Fibroblast of skin of right quadriceps (primary cell): ENCODE measurements at places on chromosomes 16 and 17.

GRCh38 chr17:43444223-43445008 is 39.4 kb upstream of the DHX8 start:
- no peak for DNase-seq

DNA sequence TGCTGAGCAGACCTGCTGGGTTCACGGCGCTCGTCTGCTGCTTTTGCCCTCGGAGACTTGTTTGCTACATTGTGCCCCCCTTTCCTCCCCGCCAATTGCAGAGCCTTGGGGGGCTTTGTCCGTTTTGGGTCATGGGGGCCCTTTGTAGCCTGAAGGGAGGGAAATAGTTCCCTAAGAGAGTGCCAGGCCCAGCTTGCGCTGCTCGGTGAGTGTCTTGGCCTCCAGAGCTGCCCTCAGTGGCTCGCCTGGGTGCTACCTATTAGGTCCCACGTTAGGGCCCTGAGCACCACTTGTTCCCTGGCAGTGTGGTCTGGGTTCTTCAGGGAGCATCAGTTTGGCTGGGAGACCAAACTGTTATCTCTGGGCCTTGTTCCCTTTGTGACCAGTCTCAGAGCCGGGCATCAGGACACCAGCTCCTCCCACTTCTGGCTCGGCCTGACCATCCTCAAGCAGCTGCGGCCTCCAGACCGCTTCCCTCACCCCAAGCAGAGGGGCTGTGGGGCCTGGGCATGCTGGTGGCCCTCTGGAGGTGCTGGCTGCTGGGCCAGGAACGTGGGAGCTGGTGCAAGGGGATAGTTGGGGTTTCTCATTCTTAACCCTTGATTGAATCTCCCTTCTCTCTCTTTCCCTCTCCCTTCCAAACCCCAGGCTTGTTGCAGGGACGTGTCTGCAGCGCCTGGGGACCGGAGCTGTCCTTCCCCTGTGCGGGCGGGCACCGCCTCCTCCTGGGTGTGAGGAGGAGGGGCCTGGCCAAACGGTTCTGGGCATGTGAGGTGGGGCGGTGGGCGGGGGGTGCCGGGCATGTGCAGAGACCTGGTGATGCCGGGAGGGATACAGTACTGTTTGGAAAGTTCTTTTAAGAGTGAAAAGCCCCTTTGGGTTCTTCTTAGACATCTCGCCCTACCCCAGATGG is 16.0 kb upstream of the ITGB4 start:
- DNase-seq = no peak

DNA sequence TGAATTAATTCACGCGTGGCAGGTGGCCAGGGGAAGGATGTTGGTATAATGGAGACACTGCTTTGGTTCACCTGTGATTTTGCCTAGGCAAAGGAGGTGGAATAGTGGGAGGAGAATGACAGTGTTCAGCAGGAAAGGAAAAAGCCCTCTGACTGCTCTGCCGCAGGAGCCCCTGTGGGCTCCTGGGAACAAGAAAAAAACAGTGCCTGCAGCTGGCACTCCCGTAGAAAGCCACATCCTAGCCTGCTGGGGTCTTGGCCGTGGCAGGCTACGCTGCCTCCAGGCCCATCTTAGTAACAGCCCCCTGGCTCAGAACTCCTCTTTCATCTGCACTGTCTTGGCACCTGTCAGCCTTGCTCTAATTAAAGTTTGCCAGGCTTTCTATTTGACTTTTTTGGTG is 20.6 kb downstream of the ADORA2B start:
- no peak for DNase-seq

GRCh38 chr17:17887752-17888304 is 51.0 kb upstream of the SREBF1 start:
- DNase-seq = no peak

- peak; percentile 83 for DNase-seq
Observed at GRCh38 chr17:40316571-40317344, 7.8 kb downstream of the RARA start.

GRCh38 chr17:47785538-47786123 is 36.0 kb downstream of the OSBPL7 start:
- peak; percentile 31 for DNase-seq

- DNase-seq = no peak
Observed at GRCh38 chr17:9004132-9004960, 17.0 kb upstream of the NTN1 start.

GRCh38 chr17:55437159-55437605 is 15.5 kb upstream of the MMD start:
- DNase-seq = no peak

GRCh38 chr17:8846768-8847211 is 20.7 kb downstream of the PIK3R6 start:
- peak; percentile 31 for DNase-seq

DNA sequence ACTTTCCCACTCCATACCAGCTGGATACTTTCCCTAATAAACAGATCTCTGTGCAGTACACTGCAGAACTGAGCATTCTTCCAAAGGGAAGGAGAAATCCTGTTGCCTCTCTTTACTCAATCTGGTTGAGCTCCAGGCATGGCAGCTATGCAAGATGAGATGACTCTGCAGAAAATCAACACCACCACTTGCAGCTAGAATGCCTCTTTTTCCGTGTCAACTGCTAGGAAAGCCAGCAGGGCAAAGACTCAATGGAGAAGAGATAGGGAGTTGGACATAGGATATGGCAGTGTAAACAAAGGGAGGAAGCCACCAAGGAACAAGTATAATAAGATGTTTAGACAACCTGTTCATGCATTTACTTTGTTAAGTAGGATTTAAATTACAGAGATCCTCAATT is 40.4 kb upstream of the CORO6 start:
- DNase-seq = no peak

DNA sequence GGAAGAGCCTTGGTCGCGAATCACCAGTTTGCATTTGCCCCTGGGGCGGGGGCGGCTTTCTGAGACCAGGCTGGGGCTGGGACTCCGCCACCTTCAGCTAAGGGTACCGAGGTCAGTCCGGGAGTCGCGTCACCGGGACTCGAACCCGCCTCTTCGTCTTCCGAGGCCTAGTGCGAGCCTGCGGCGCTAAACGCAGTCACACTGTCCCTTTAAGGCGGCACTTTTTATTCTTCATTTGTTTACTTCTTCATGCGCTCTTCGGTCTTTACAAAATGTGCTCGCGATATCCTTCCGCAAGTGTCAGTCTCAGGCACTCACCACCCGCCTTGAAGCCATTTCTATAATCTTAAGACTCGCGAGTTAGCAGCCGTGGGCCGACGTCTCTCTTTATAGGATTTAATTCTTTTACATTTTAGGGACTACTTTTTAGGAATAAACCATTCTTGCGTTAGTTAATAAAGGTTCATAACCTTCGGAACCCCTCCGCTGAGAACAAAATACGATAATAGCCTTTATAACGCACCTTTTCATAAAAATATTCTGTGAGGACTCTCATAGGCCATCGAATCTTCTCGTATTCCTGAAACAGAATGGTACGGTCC is 593 bp upstream of the HEXIM1 start:
- peak; percentile 98 for DNase-seq

DNA sequence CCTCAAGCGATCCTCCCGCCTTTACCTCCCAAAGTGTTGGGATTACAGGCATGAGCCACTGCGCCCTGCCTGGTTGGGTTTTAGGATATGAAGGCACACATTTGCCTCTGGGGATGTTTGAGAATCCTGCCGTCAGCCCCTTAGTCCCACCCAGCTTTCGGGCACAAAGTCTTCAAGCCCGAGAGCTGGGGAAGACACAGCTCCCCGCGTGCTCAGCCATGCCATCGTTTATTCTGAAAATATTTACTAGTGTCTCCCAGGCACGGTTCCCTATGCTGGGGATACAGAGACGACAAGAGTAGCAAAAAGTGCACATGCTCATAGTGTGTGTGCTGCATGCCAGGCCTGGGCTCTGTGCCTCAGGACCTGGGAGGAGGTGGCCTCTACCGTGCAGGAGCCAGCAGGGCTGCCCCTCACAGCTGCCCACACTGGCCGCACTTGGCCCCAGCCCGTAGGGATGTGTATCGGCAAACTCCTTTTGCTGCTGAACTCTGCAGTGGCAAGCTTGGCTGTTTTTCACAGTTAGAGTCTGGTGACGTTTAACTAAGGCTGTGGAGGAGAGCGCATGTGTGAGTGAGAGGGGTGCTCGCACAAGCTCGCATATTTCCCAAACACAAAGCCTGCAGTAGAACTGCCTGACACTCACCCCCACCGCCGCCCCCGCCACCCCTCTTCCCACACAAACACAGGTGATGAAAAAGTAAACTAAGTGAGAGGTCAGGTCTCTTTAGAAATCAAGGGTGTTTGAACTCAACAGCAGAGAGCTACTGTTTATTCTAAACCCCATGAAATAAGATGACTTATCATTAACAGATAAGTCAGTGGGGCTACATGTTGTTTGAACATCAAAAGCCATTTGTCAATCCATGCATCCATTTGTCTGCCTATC is 266.4 kb downstream of the MRTFB start:
- no peak for DNase-seq

- no peak for DNase-seq
Observed at GRCh38 chr17:43634591-43635125, 27.1 kb downstream of the MEOX1 start.

GRCh38 chr17:7857713-7858521 is at the start of gene CYB5D1:
TSS of gene CYB5D1 (plus strand) at chr17:7858003. CDS start at chr17:7858135, 132 bp downstream.
- DNase-seq = peak; percentile 94

DNA sequence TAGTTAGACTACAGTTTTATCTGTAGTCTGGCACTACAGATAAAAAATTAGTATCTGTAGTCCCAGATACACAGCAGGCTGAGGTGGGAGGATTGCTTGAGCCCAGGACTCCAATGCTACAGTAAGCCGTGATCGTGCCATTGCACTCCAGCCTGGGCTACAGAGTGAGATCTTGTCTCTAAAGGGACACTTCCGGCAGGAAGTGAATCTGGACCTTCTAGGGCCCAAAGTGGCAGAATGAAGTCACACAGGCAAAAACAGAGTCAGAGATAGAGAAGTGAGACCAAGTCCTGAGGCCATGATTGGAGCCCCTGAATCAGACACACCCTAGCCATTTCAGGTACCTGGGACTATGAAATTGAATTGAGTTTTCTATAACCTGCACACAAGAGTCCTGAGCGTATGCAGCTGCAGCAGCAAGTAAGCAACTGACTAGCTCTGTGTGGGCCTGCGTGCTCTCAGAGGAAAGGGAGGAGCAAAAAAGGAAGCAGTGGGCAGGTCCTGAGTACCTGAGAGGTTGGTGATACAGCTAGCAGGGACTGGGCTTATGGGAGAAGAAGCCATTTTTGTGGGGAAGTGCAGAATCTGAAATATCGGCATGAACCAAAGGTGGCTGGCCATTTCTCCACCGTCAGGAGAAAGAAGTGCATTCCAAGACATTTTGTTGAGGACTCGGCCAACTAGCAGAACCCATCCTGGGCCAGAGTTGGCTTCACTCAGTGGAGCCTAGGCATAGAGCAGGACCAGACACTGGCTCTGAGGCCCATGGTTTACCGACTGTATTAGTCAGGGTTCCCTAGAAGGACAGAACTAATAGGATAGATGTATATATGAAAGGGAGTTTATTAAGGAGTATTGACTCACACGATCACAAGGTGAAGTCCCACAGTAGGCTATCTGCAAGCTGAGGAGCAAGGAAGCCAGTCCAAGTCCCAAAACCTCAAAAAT is 27.2 kb upstream of the BRD7 start:
- no peak for DNase-seq

- no peak for DNase-seq
Observed at GRCh38 chr16:75792771-75793492, 66.6 kb upstream of the CPHXL start.

DNA sequence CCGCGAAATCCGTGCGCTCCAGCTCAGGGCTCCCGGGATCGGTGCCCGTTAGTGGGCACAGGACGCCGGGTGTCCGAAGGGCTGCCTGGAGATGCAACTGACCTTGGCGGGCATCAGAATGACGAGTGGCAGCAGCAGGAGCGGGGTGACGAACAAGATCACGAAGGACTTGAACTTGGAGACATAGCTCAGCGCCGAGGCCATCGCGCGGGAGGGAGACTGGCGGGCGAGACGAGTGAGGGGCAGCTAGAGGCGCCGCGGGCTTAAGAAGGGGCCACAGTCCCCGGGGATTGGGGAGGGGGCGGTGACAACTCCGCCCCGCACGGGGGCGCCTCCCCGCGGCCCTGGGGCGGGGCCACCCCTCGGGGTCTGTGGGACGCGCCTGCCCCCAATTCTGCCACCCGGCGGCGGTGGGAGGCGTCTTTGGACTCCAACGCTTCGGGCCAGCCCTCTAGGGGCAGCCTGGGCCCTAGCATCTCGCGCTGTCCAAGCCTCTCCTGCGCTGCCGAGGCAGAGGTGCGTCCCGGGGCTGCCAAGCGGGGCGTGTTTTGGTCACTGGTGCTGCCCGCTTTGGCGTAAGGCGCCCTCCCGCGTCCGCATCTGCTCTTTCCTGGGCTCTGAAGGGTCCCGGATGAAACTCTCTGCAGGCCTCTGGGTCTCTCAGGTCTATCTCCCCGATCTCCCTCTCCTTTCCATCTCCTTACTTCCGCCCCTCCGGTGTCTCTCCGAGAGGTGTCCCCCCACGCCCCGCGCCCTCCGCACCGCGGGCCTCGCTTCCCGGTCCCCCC is at the start of gene SLC13A5:
Gene SLC13A5, minus strand, starts transcription at position 240 of the 788 bp plus-strand sequence. Its CDS starts 36 bp downstream, at position 204.
- DNase-seq = peak; percentile 33

DNA sequence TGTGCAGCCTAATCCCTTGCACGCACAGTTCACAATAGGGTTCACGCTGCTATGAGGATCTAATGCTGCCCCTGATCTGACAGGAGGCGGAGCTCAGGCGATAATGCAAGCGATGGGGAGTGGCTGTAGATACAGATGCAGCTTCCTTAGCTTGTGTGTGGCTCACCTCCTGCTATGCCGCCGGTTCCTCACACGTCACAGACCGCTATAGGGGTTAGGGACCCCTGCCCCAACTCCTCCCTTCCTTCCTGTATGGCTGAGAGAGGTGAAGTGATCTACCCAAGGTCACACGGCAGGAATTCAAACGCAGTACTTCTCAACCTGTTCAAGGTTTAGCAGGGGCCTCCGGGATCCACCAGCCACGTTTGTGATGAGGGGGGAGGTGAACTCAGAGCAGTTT is 13.4 kb upstream of the PLLP start:
- no peak for DNase-seq

DNA sequence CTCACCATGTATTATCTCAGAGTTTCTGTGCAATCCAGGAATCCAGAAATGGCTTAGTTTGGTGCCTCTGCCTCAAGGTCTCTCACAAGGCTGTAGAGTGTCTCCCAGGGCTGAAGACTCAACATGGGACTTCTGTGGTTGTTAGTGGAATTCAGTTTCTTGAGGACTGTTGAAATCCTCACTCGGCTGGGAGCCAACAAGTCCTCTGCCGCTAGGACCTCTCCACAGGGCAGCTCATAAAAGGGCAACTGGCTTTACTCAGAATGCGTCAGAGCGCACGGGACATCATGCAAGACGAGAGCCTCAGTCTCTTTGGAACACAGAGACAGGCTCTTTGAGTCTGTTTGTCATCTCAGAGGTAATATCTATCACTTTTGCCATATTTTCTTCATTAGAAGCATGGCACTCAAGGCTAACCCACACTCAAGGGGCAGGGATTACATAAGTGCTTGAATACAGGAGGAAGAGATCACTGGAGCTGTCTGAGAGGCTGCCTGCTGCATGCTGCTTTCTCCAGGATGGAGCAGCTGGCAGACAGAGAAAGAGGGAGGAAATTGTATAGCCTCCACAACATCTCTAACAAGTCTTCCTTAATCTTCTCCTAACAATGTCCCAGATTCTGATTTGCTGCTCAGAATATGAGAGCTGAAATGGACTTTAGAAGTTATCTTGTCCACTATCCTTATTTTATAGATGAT is 97.5 kb upstream of the ASIC2 start:
- peak; percentile 55 for DNase-seq
